ENCODE measurements at places on chromosomes 1 and 21.
A peak's percentile ranks its signal among the peaks of the same experiment; 100 is the strongest.

DNA sequence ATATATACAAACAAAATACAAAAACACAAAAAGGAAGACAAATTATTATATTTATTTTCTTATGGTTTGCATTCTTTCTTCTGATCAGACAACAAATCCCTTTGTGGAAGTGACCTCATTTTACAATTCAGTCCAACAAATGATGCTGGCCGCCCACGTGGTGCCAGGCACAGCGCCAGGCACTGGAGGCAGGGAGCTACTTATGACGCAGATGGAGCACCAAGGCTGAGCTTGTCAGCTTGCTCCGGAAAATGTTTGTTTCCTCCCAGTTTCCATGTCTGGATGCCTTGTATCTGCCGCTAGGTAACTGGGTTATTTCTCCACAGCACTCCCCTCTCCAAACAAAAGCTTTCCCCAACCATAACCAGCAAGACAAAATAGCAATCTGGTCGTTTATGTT lies 30.7 kb upstream of the CD34 start:
- DNase-seq, result no peak

GRCh38 chr21:45719177-45719802 lies 75.8 kb downstream of the PCBP3 start:
- no peak for DNase-seq

- no peak for DNase-seq
Observed at GRCh38 chr21:42414928-42415769, 11.4 kb downstream of the UBASH3A start.

DNA sequence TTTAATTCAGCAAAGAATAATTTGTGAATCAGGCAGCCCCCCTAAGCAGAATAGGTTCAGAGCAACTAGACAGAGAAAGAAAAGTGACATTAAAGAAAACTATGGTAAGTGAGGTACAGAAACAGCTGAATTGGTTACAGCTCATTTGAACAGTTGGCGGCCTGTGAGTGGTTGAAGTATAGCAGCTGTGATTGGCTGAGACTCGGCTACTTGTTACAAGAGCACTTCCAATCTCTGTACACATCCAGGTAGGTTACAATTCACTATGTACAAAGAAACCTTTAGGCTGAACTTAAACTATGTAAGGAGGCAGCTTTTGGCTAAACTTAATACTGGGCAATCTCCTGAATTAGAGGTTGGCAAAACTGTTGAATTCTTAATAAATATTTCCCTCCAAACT lies 171.1 kb upstream of the LHX8 start:
- no peak for DNase-seq

DNA sequence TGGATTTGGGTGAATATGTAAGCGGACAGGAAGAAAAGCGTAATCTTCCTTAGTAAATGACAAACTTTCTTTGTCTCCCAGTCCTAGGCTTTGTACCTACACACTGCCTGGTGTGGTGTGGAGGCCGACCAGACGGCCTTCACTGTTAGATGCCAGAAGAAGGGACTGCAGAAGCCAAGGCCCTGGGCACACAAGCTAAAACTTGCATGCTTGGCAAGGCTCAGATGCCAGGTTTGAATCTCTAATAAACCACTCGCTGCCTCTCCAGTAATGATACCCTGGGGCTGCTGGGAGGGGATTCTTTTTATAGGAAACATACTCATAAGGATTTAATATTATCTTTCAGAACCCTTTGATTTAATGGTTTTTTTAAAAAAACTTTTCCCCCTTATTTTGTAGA lies 263.8 kb downstream of the PTPRC start:
- peak; percentile 43 for DNase-seq

DNA sequence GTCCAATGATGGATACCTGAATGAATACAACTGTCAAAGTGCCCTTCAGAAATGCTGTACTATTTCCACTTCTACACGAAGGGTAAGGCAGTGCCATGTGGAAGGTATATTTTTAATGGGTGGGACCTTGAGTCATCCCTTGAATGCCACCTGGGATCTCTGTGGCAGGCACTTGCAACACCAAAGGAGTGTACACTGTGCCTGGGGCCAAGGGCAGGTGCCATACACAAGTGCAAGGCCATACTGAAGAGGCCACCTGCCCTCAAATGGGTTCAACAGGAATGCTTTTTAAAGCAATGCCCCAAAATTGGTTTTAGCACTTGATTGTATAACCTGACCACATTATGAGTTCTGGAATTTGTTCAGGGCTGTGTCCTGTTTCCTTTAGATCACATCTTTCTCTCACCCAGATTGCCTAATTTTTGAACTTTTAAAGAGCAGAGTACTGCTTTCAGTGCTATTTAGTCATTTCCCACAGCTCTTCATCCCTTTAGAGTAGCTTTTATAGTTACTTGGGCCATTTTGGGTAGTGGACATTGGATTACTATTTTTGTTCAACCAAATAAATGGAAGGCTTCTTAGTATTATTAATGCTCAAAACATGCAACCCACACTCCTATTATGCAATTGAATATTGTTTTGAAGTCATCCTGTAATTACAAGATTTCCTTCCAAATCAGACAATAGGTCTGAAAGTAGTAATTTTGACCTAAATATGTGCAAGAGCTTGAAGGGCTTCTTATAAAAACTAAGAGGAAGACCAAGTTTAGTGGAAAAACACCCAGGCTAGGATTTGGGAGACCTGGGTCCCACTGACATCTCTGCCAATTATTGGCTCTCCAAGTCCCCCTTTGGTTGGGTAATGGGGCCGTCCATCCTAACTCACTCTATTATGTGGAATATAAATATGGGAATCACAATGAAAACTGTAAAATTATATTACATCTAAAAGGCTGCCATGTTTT lies 57.2 kb downstream of the LEPR start:
- DNase-seq, result no peak

DNA sequence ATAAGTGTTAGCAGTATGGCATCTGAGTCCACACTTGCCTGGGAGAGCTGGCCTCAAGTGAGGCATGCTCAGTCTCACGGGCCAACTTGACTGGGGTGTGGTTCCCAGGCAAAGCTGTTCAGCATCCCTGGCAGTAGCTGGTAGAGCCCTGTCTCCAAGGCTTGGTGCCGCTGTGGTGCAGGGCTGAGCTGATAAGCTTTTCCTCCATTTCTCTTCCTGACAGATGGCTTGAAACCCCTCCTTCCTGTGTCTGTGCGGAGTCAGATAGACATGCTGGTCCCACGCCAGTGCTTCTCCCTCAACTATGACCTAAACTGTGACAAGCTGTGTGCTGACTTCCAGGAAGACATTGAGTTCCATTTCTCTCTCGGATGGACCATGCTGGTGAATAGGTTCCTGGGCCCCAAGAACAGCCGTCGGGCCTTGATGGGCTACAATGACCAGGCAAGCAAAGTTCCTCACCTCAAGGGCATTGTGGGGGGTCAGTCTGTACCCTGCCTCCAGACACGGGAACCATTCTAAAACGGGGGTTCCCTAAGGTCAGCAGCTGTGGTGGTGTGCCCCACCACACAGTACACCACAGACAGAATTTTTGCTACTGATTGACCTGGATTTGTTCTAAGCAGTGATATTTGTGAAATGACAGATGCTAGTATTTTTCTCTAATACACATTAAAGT lies 13.7 kb upstream of the MIIP start:
- no peak for DNase-seq

DNA sequence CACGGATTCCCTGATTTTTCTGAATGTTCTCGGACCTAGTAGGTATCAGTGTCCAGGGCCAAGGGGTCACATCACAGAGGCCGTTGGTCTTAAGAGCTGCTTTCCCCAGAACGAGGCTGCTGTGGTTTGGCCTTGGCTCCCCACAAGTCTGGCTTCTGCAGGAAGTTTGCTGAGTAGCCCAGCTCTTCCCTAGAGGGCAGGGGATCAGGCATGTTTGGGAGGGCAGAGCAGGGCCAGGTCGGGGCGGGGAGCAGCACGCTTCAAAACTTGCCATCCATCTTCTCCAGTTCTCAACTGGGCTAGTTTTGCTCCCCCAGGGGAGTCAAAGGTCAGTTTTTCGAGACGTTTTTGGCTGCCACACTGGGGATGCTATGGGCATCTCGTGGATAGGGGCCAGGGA lies 37.0 kb downstream of the MAN1C1 start:
- DNase-seq, result no peak

GRCh38 chr1:213720032-213720431 lies 267.7 kb upstream of the PROX1 start:
- DNase-seq, result peak; percentile 10

DNA sequence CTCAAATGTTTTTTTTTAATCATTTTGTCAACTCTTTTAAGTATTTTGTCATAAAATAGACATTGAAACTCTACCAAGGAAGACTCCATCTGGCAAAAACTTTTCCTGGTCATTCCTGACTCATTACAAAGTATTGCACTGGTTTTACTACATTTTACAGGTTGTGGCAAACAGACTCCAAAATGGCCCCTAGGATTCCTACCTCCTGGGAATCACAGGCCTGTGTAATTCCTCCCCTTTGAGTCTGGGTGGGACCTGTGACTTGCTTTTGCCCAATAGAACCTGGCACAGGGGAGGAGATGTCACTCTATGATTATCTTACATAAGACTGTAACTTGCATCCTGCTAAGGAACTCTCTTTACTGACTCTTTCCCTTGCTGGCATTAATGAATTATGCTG lies 123.6 kb upstream of the KCNJ6 start:
- DNase-seq, result no peak

- peak; percentile 46 for DNase-seq
Observed at GRCh38 chr1:182446033-182446669, 3.8 kb upstream of the RGSL1 start.

DNA sequence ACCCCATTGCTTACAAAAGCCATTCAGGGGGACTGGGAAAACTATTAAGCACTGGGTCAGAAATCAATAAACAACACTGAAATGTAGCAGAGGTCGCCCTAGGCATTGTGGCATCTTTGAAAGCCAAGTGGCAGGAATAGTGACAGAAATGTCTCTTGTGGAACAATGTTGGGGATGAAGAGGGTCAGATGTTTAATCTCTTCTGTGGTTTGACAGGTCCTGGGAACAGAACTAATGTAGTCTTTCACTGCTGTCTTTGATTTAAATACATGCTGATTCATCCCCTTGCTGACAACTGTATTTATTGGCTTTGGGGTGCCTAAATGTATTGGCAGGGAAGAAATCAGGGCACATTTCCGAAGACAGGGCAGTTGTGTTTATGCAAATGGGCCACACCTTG lies 194.8 kb downstream of the ATG4C start:
- no peak for DNase-seq
